ENCODE measurements at places on chromosomes 6 and 20.

GRCh38 chr20:37137547-37137946 is 41.6 kb upstream of the RPN2 start:
- no peak for DNase-seq

DNA sequence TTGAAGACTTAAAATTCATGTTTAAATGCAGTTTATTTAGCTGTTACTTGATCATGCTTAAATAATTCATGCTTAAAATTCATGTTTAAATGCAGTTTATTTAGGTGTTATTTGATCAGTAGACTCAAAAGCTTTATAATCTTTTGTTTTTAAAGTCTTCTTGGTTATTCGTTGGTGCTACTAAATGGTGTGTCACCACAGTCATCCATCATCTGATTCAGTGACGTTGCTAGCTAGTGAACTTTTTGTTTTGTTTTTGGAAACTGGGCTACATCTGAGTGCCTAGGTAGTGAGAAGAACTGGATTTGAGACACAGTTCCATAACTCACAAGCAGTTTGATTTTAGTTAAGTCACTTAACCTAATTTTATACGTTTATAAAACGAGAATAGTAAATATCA is 20.9 kb downstream of the SCAF8 start:
- no peak for DNase-seq

DNA sequence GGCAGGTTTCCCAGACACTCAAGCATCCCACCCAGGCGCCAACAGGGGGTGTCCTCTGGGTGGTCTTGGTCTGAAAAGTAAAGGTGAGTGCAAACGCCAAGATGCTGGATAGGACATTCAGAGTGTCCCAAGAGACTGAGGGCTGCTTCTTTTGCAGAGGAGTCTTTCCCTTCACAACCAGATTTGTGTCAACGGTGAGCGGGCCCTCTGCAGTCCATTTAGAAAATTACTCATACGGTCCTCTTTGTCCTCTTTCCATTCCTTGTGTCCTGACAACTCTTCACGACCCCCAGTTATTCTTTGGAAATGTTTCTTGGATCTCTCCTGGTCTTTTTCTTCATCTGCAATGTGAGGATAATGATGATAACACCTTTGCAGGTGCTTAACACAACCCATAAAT is 257.8 kb downstream of the CDC5L start:
- no peak for DNase-seq

DNA sequence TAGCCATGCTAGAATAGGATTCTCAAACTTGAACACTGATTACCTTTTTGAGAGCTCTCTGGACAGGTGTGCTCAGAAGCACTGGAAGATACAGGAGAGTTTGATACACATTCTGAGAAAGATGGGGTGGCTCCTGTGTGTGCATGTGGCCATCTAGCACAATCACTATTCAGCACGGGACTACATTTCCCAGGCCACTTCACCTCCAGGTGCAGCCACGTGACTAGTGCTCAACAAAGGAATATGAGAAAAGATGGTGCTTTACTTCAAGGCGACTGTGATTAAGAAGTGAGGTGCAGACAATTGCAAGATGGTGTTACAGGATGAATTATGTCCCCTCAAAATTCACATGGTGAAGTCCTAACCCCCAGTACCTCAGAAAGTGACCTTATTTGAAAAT is 103.8 kb downstream of the BACH2 start:
- no peak for DNase-seq

DNA sequence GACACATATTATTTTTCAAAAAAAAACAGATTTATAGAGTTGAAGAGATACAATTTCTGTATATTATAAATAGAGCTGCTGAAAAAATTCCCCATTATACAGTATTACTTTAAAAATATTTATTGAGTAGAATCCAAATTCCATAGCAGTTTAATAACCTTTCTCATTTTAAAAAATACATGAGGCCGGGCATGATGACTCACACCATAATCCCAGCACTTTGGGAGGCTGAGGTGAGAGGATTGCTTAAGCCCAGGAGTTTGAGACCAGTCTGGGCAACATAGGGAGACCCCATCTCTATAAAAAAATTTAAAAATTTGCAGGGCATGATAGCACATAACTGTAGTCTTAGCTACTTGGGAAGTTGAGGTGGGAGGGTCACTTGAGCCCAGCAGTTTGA is 13.0 kb downstream of the ATRN start:
- DNase-seq = no peak

- no peak for DNase-seq
Observed at GRCh38 chr20:26243731-26244130, 547.1 kb upstream of the ZNF337 start.

GRCh38 chr6:3188262-3188661 is 30.9 kb upstream of the TUBB2A start:
- DNase-seq = no peak

DNA sequence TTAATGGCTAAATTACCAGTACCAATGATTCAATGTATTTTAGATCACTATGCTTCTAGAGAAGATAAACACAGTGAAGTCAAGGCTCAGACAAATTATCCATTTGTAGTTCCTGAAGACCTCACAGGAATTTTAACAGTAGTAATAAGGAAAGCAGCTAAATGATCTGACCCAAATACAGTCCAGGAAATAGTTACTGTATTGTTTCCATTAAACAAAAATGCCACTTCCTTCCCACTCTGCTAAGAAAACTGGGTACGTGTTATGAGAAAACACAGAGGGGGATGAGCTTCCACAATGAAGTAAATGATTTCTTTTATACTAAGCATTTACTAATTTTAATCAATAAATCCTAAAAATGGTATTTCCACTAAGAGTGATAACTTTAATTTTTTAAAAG is 127.9 kb downstream of the CDK19 start:
- no peak for DNase-seq

DNA sequence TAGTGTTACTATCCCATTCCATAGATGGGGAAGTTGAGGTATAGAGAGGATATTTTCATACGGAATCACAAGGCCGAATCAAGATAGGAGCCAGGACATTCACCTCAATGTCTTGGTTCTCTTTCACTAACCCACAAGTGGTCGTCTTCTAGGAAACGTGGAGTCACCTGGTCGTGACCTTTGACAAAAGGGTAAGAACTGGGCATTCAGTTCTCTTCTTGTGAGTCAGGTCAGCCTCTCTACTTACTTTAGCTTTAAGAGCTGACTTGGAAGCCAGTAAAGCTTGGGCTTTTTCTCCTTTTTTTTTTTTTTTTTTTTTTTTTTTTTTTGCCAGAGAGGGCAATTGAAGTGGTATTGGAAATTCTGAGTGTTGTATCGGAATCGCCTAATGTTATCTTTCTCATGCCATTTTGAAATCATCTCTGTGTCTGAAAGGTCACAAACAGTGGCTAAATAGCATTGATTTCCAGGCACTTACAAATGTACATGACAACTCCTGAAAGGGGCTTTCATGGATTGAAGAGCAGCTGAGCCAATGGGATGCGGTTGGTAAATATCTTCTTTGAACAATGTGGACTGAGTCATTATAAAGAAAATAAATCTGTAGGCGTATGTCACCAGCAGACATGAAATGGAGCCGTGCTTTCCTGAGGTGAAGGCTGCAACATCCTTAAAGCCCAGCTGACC is 356.9 kb downstream of the KIF16B start:
- DNase-seq = no peak

GRCh38 chr6:155387481-155387880 is 68.2 kb downstream of the NOX3 start:
- DNase-seq = no peak

DNA sequence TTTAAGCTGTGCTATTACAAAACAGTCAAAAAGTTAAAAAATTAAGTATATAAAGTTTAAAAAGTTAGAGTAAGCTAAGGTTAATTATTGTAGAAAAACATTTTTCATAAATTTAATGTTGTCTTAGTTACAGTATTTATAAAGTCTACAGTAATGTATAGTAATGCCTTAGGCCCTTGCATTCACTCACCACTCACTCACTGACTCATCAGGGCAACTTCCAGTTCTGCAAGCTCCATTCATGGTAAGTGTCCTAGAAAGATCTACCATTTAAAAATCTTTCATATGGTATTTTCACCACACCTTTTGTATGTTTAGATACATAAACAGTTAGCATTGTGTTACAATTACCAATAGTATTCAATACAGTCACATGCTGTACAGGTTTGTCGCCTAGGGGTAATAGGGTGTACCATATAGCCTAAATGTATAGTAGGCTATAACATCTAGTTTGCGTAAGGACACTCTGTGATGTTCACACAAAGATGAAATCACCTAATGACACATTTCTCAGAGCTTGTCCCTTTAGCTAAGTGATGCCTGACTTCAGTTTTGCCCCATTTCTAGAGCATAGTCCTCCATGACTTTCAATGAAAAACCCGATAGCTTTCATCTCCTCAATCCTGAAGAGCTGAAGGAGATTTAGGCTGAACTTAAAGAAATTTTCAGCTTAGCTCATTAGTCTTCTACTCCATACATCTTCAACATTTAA is 14.9 kb upstream of the HLA-DRA start:
- no peak for DNase-seq

DNA sequence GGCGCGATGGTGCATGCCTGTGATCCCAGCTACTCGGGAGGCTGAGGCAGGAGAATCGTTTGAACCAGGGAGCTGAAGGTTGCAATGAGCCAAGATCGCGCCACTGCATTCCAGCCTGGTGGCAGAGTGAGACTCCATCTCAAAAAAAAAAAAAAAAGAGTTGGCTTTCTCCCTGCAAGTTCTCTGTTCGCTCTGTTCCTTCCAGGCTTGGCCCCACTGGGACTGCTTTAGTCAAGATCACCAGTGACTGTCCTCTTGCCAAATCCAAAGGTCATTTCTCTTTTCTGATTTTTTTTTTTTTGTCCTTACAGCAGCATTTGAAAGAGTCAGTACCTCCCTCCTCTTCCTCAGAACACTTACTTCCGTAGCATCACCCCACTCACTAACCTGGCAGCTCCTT is 10.8 kb upstream of the GNRH2 start:
- no peak for DNase-seq

GRCh38 chr6:85390775-85391174 is 59.1 kb upstream of the NT5E start:
- no peak for DNase-seq

DNA sequence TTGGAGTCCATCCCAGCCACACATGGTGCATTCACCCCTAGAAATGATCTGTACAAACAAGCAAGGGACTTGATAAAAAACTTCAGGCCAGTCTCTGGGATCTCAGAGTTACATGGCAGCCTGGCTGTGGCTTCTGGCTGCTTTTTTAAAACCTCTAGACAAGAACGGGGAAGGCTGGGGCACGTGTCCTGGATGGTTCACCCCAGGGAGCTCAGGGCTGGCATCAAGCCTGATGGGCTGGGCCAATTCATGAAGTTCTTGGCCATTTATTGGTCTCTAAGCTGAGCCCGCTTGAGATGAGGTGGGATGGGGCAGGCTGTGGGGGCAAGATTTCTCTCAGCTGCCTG is 10.4 kb upstream of the ZFAND3 start:
- no peak for DNase-seq
